ENCODE measurements at places on chromosomes 16 and 17.
A peak's percentile ranks its signal among the peaks of the same experiment; 100 is the strongest.

- no peak for DNase-seq
Observed at GRCh38 chr16:67165121-67166078, 855 bp downstream of the HSF4 start.

GRCh38 chr16:85185303-85186100 lies 73.2 kb upstream of the CIBAR2 start:
- no peak for DNase-seq

GRCh38 chr17:16997514-16998429 lies 25.9 kb upstream of the TNFRSF13B start:
- no peak for DNase-seq

GRCh38 chr17:67125417-67125816 lies 81.1 kb downstream of the CACNG1 start:
- DNase-seq, result no peak

- DNase-seq, result peak; percentile 83
Observed at GRCh38 chr17:47197821-47198220, 8.7 kb upstream of the CDC27 start.

DNA sequence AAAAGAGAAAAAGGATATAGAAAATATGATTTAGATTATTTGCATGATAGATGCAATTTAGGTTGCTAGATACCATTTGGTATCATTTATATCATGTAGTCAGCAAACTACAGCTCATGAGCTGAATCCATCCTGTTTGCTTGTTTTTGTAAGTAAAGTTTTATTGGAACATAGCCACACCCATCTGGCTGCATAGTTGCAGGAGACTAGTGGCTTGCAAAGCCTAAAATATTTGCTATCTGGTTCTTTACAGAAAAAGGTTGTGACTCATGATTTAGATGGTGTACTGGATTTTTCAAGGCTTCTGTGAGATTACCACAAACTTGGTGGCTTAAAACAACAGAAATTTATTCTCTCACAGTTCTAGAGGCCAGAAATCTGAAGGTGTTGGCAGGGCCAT lies 49.9 kb downstream of the MAP2K4 start:
- DNase-seq, result no peak

DNA sequence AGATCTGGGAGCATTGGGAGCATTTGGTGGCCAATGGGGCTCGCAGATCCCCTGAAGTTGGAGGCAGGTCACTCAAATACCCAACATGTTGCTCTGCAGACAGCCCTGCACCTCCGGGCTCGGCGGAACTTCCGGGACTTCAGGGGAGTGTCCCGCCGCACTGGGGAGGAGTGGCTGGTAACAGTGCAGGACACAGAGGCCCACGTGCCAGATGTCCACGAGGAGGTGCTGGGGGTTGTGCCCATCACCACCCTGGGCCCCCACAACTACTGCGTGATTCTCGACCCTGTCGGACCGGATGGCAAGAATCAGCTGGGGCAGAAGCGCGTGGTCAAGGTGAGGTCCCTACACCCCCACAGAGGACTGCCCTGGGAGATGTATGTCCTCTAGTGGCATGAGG lies 16.4 kb downstream of the MVP start:
- DNase-seq, result no peak

DNA sequence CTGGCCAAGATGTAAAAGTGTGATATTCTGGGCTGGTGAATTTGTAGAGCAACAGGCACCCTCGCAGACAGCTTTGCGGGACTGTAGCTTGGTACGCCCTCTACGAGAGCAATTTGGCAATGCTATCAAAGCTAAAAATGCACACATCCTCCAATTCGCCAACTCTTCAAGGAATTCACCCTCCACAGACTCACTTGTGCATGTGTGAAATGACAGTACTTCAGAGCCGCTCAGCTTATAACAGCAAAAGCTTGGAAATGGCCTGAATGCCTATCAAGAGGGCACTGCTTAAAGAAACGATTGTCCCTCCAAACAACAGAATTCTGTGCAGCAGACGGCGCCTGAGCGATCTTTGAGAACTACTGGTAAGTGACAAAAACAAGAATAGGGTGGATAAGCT lies 130.8 kb downstream of the SDK2 start:
- DNase-seq, result no peak

- no peak for DNase-seq
Observed at GRCh38 chr16:879461-879861, 78.9 kb upstream of the GNG13 start.

DNA sequence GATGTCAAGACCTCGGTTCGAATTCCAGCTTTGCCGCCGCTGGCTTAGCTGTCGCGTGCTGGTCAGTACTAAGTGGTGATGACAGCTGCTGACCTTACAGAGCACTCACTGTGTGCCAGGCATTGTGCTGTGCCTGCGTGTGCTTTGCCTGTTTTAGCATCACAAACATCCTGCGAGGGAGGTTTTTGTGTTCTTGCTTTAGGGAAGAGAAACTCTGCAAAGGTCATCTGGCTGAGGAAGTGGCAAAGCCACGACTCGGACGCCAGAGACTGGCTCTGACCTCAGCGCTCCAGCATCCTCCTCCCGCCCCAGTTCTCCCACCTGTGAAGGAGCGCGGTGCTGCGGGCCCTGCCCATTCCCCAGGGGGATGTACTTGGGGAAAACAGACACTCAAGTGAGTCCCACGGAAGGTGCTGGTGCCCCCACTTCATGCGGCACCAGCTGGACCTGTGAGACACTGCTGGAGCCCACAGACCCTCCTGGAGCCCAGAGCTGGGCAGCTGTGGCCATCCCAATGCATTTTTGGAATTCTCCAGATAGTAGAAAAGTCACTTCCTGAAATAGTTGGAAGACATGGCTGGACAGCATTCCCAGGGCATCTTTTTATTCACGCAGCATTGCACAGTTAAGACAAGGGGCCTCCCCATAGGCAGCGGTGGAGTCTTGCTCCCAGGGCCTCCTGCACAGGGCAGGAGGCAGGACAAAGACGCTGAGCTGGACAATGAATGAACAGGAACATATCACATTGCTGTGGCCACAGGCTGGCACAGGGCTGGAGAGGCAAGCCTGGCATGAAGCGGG lies 20.0 kb upstream of the HERPUD1 start:
- DNase-seq, result no peak

DNA sequence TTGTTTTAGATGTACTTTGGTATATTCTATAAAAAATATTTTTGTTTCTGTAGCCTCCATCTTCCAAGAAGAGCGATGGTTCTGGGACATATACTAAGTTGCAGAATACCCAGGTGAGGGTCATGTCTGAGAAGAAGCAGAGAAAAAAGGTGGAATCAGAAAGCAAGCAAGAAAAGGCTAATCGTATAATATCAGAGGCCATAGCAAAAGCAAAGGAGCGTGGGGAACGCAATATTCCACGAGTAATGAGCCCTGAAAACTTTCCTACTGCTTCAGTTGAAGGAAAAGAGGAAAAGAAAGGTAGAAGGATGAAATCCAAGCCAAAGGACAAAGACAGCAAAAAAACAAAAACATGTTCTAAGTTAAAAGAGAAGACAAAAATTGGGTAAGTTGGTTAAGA lies 154.6 kb downstream of the CHD9 start:
- DNase-seq, result peak; percentile 33

DNA sequence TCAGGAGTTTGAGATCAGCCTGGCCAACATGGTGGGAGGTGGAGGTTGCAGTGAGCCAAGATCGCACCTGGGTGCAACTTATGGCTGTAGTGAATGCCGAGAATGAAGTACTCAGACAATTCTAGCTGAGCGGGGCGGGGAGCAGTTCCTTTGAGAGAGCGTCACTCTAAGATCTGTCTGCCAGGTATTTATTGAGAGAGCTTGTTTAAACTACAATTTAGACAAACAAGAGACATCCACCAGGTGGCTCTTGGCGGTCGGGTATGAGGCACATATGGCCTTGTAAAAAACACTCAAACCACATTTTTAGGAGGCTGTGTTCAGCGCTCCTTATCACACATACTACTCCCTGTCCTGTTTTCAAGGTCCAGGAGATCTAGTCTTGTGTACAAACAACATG lies 40.6 kb upstream of the CDH1 start:
- no peak for DNase-seq

DNA sequence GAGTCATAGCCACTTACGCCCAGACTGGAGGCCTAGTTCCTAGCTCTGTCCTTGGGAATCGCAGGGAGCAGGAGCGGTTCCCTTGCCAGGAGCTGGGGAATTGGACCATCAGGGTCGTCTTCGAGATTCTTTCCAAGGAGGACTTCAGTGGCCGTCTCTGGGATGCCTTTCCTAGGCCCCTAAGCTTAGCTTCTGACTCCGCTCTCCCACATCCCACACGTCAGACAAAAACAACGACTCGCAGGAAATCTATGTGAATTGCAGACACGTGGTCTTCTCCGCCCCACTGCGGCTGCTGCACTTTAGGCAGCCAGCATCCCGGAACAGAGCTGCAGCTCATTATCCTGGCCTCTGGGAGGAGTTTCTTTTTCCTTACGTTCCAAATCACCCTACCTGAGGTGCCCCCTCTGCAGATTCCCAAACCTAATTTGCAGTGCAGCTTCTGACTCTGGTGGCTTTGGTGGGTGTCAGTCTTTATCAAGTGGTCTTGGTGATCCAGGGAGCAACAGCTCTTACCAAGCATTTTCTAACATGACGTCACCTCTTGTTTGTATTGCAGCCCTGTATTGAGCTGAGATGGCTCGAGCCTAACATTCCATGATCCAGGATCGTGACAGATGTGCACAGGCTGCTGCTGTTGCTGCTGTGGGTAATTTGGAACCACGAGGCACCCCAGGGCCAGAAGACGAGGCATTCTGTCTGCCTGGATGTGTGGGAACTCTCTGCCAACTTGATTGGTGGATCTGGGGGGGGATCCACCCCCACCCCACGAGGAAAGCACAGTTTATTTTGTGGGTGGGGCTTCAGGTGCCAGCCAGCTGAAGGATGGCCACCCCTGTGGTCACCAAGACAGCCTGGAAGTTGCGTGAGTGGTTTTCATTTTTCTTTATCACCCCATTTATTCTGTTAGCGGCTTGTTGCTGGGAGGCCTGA lies 1.1 kb downstream of the KATNB1 start:
- DNase-seq, result peak; percentile 27

DNA sequence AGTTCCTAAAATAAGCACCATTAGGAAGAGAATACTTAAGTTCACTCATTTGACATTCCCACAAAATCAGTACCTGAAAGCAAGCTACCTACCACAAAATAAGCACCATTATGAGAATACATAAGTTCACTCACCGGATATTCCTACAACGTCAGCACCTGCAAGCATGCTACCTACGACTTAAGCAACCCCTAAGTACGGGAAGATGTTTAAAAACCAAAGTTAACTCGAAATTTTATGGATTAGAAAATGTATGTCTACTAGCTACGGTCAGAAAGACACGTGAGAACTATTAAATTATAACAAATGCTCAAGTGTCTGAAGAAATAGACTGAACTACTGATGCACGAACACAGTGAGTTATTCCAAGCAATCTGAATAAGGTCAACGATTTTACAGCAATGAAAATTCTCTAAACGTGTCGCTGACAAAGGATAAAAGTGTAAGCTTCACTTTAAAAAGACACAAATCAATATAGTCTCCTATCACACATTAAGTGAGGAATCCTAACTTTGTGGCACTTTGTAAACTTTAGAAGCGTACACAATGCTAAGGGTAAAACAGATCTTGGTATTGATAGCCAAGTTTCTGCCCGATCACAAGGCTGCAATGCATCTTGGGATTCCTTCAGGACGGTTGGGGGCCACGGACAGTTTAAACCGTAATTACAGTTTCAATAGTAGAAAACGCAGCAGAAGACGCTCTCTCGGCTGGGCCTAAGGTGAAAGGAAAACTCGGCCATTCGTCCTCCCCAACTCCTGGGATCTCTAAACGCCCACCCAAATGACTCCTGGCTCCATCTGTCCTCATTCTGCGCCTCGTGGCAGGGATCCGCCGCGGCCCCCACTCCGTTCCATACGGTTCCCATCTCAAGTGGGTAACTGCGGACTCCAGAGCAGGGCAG lies 1.3 kb downstream of the GSPT1 start:
- peak; percentile 60 for DNase-seq

GRCh38 chr16:74309789-74310781 lies 13.5 kb downstream of the PSMD7 start:
- peak; percentile 68 for DNase-seq

GRCh38 chr16:67967183-67967957 lies 1.1 kb downstream of the SLC12A4 start:
- peak; percentile 12 for DNase-seq

DNA sequence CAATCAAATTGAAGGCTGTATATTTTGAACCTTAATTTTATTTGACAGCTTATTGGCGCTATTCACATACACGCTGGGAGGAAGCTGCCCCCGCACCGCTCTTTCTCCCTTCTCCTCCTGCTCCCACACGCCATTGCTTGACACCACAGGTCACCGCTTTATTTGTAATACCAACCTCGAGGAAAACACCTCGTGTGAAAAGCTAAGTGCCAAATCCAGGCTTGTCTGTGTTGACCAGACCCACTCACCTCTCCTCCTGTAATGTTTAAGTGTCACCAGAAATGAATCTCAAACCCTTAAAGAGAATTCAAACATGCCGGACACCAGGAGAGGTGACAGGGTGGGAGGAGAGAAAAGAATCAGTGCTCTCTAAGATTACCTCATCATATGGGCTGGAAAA lies 331.4 kb downstream of the GRIN2A start:
- no peak for DNase-seq

GRCh38 chr16:58863761-58864160 lies 129.6 kb upstream of the GOT2 start:
- DNase-seq, result no peak

DNA sequence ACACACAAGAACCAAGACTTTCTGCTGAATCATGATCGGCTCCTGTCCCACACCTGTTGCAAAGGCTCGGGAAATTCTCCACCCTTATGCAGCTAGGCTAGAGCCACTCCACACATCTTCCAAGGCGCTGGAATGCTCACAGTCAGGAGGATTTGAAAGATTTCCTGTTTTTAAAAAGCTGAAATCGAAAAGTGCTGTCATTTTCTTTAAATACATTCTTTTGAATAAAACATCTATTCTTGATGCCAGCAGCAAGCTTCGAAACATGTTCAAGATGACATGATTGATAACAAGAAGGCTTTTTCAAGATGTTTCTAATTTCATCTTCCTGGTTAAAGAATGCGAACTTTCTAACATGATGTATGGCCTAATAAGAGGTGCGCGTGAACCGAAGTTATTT lies 219.7 kb upstream of the CDH5 start:
- no peak for DNase-seq

GRCh38 chr17:59278406-59278805 lies 53.0 kb upstream of the YPEL2 start:
- no peak for DNase-seq

GRCh38 chr17:63446753-63447470 lies 806 bp upstream of the CYB561 start:
- no peak for DNase-seq

- DNase-seq, result no peak
Observed at GRCh38 chr17:49873466-49873865, 25.6 kb upstream of the TAC4 start.

GRCh38 chr17:29145289-29146073 lies 34.7 kb downstream of the MYO18A start:
- peak; percentile 59 for DNase-seq

GRCh38 chr16:73047536-73048291 lies at the start of gene ZFHX3:
Gene ZFHX3, minus strand, starts transcription at chr16:73048128. Its CDS starts 87,983 bp downstream, at chr16:72960145.
- no peak for DNase-seq

- no peak for DNase-seq
Observed at GRCh38 chr17:56009795-56010651, 143.3 kb upstream of the ANKFN1 start.

Data from hematopoietic multipotent progenitor cell treated with erythropoietin and hydrocortisone succinate and interleukin-3 and kit ligand, for 15 days (in vitro differentiated cells).